ENCODE measurements at places on chromosomes 16 and 17. TPM values are rescaled to one million over a fixed set of nuclear protein-coding genes. Genes with fewer than 3 reads are reported as not detected.

DNA sequence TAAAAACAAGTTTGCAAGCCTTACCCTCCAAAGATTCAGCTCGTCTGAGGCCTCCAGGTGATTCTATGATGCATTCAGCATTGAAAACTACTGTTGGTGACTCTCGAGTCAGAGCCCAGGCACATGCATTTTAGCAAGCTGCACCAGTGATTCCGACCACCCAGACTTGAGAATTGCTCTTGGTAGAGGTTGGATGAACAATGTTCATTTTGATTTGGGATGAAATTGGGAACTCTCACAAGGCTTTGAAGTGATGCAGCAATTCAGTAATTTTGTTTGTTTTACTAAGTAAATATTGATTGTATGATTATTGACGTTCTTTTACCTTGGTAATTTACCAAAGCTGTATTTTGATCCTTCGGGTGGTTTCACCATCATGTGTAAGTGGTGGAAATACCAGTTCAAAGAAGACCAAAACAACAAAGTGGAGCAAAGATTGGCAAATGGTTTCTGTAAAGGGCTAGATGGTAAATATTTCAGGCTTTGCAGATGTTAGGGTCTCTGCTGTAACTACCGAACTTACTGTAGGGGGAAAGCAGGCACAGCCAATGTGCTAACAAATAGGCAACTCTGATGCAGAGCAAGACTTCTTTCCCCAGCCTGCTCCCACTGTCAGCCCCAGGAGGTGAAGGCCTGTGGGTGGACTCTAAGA lies 11.8 kb downstream of the ALDH3A2 start:
- no peaks in the 10 kb centered on the region for H3K27me3 ChIP-seq
- no peak overlapping the region for H3K4me3 ChIP-seq
- DNase-seq, result no peak
- H3K4me1 ChIP-seq, result no peaks in the 10 kb centered on the region
- H3K27ac ChIP-seq, result no peak overlapping the region

DNA sequence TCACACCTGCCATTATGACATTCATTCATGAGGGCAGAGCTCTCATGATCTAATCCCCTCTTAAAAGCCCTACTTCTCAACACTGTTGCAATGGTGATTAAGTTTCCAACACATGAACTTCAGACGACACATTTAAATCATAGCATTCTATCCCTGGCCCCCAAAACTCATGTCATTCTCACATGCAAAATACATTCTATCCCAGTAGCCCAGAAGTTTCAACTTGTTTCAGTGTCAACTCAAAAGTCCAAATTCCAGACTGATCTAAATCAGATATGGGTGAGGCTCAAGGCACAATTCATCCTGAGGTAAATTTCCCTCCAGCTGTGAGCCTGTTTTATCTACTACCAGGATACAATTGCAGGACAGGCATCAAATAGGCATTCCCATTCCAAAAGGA lies 25.2 kb downstream of the LYRM1 start:
- H3K36me3 ChIP-seq, result peaks cover 3% of the 10 kb centered on the region
- no peak overlapping the region for H3K27ac ChIP-seq
- H3K4me3 ChIP-seq, result no peak overlapping the region
- no peaks in the 10 kb centered on the region for H3K27me3 ChIP-seq
- H3K4me1 ChIP-seq, result no peaks in the 10 kb centered on the region

GRCh38 chr16:77221482-77221881 lies 22.3 kb downstream of the SYCE1L start:
- DNase-seq, result no peak
- H3K4me3 ChIP-seq, result no peak overlapping the region
- no peak overlapping the region for H3K27ac ChIP-seq

Gene MED13
- 3.6 TPM for polyA plus RNA-seq

DNA sequence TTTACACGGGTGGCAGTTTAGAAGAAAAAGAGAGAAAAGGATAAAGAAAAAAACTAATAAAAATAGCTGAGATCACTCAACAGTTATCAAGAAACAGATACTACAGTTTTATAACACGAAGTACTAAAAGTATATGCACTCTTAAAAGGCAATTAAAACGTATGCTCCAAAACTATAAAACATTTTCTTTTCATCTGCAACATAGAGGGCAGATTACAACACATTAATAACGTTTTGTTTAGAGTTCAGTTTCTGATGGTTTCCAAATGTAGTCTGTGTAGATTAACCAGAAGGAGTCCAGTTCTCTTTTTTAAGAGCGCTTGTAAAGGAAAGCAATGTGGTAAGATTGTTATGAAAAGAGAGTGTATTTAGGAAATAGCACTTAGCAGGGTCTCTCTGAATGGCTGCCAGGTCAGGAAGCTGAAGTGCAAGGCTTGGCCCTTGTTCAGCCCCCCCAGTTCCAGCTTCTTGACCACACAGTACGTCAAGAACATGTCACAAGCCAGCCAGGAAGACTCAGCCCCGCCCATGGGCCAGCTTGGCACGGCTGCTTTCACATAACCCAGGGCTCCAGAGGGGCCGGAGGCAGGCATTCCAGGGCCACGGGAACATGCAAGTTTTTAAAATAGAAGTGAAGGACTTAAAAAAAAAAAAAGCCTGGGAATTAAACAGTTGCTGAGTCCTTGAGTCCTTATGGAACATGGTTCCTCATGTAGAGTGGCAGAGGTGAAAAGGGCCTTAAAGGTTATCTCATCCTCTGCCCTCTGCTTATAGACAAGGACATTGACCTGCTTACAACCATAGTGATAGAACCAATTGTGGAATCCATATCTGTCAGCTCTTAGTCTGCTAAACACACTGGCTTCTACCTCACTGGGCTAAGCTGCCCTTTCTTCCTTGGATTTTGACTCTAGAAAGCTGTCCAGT lies 147.4 kb upstream of the TBX2 start:
- H3K4me3 ChIP-seq, result no peak overlapping the region
- H3K36me3 ChIP-seq, result no peaks in the 10 kb centered on the region
- no peaks in the 10 kb centered on the region for H3K4me1 ChIP-seq
- no peak overlapping the region for H3K27ac ChIP-seq
- DNase-seq, result no peak
- no peaks in the 10 kb centered on the region for H3K27me3 ChIP-seq

- no peaks in the 10 kb centered on the region for H3K36me3 ChIP-seq
- DNase-seq, result no peak
- H3K27me3 ChIP-seq, result no peaks in the 10 kb centered on the region
These were observed 998 bp upstream of the ABCC3 start for GRCh38 chr17:50633683-50634082.

Gene TNRC6C
- polyA plus RNA-seq, result 7.4 TPM

Gene TBC1D3B
- not detected for polyA plus RNA-seq

Gene HOXB5
- polyA plus RNA-seq, result not detected

DNA sequence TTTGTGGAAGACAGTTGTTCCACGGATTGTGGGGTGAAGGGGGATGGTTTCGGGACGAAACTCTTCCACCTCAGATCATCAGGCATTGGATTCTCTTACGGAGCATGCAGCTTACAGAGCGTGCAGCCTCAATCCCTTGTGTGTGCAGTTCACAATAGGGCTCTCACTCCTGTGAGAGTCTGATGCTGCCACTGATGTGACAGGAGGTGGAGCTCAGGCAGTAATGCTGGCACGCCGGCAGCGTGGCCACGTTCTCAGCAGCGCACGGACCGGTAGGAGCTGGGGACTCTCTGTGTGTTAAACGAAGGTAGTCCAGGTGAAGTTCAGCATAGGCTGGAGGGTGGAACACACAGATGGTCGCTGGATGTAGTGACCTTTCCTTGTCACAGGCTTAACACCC lies 37.8 kb downstream of the SEC14L1 start:
- no peak for DNase-seq
- no peak overlapping the region for H3K4me3 ChIP-seq
- H3K27ac ChIP-seq, result no peak overlapping the region
- H3K36me3 ChIP-seq, result no peaks in the 10 kb centered on the region
- peaks cover 24% of the 10 kb centered on the region for H3K4me1 ChIP-seq
- no peaks in the 10 kb centered on the region for H3K27me3 ChIP-seq

Gene ADAD2
- not detected for polyA plus RNA-seq

Gene NPIPA7
- 0.86 TPM for polyA plus RNA-seq

Gene CIITA
- polyA plus RNA-seq, result 0.12 TPM

Gene C16orf46
- polyA plus RNA-seq, result 0.28 TPM

GRCh38 chr17:16472539-16472938 lies 19.5 kb downstream of the LRRC75A start:
- no peak for DNase-seq
- H3K36me3 ChIP-seq, result no peaks in the 10 kb centered on the region
- H3K27me3 ChIP-seq, result no peaks in the 10 kb centered on the region
- no peaks in the 10 kb centered on the region for H3K4me1 ChIP-seq
- H3K4me3 ChIP-seq, result no peak overlapping the region

Gene MPV17L
- not detected for polyA plus RNA-seq

- H3K36me3 ChIP-seq, result no peaks in the 10 kb centered on the region
- H3K27ac ChIP-seq, result no peak overlapping the region
- no peaks in the 10 kb centered on the region for H3K4me1 ChIP-seq
These were observed 40.0 kb downstream of the ATP2C2 start for GRCh38 chr16:84408314-84408690.

- no peaks in the 10 kb centered on the region for H3K27me3 ChIP-seq
- H3K36me3 ChIP-seq, result peaks cover 1% of the 10 kb centered on the region
- H3K27ac ChIP-seq, result no peak overlapping the region
- H3K4me1 ChIP-seq, result peaks cover 3% of the 10 kb centered on the region
These were observed 75.2 kb upstream of the NOL11 start for GRCh38 chr17:67642488-67642887.

Gene CEMP1
- polyA plus RNA-seq, result 3.7 TPM

DNA sequence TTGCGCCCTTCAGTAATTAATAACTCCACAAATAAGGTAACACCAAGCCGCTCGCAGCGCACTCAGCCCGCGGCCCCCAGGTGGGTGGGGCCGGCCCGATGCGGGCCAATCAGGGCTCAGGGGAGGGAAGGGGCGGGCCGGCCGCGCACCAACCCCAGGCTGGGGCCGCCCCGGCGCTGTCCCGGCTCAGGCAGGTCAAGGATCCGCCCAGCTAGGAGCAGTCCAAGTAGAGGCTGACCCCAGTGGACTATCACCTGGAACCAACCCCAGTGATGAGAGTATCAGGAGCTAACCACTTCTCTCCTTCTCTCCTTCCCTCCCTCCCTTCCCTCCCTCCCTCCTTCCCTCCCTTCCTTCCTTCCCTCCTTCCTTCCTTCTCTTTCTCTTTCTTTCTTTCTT lies 110.8 kb downstream of the C16orf78 start:
- no peak overlapping the region for H3K27ac ChIP-seq
- H3K4me3 ChIP-seq, result no peak overlapping the region
- H3K27me3 ChIP-seq, result no peaks in the 10 kb centered on the region
- DNase-seq, result no peak
- no peaks in the 10 kb centered on the region for H3K4me1 ChIP-seq

DNA sequence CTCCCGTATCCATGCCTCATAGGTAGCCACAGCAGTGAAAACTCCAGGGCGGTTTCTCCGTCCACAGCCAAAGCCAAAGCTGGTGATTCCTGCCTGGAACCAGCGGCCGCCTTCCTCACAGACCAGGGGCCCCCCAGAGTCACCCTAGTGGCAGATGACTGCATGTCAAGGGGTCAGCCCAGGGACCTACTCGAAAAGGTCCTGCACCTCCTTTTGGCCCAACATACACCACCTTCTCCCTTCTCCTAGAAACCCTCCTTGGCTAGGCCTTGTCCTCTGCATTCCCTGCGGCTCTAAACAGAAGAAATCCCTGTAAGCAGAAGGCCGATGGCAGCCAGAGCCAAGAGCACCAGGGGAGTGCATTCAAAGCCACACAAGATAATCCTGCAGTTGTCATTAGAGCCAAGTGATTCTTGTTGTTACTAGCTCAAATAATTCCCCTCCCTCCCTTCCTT lies 6.1 kb downstream of the PRSS36 start:
- H3K27ac ChIP-seq, result no peak overlapping the region
- no peak for DNase-seq
- H3K4me1 ChIP-seq, result peaks cover 6% of the 10 kb centered on the region
- H3K27me3 ChIP-seq, result no peaks in the 10 kb centered on the region
- no peak overlapping the region for H3K4me3 ChIP-seq
- no peaks in the 10 kb centered on the region for H3K36me3 ChIP-seq

Gene CENPX
- polyA plus RNA-seq, result 72.7 TPM

DNA sequence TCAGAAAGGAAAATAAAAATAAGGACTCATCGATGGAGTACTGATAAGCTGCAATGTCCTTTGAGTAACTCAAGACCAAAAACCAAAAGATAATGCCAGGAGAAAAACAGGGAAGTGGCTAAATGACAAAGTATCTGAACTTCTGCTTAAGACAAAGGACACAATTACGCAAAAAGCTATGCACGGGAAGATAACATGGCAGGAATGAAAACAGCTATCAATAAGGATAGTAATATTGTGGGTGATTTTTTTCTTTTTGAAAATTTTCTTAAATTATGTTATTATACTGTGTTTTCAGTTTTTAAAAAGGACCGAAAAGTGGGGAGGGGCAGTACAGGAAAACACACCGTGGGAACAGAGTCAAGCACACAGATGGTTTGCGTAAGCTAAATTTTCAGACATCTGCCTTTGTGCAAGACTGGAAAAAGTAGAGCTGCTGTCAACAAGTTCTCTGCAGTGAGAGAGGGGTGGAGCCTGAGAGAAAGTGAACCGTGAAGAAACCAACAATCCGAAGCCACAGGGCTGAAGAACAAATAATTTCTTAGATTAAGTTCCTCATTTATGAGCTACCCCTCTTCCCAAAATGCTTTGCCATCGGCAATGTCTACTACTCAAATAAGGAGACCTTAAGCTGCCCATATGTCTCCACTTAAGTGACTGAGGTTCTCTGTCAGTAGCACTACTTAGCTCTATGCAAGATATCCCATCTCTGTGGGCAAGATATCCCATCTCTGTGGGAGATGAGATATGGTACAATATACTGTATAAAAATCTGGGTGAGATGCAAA lies 99.9 kb upstream of the CORO6 start:
- H3K36me3 ChIP-seq, result no peaks in the 10 kb centered on the region
- peak; percentile 78 for DNase-seq
- H3K27ac ChIP-seq, result peak overlapping the region; percentile 72
- H3K4me1 ChIP-seq, result peaks cover 56% of the 10 kb centered on the region

GRCh38 chr17:37385474-37385990 lies 9.7 kb downstream of the C17orf78 start:
- H3K27me3 ChIP-seq, result no peaks in the 10 kb centered on the region
- no peak for DNase-seq

Gene DNAH9
- polyA plus RNA-seq, result not detected

DNA sequence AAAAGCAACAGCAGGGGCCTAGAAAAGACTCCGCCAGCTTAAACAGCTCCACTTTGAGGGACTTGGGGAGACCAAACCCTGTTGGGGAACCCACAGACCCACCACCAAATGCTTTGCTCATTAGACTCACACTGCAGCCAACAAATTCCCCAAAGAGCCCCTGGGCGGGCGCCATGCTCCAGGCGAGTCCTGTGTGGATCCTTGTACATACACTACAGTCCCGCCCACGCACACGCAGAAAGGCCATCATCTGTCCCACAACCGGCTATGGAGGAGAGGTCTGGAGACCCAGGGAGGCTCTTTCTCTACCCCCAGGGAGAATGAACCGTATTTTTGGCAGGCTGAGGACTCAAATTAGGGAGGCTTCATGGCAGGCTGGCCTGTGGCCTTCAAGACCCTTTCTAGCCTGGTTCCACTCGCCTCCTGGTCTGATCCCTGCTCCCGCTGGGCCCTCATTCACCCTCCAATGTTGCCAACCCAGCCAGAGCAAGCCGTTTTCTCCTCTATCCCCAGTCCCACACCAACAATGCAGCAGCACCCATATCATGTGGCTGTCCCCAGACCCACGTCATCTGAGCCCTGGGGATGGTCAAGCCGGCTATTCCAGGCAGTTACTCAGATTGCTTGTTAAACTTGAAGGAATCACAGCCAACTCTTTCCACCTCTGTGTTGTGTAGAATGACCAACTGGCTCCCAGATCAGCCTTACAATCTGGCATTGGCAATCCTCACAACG lies 27.2 kb downstream of the ZNF423 start:
- H3K27me3 ChIP-seq, result no peaks in the 10 kb centered on the region
- H3K4me3 ChIP-seq, result no peak overlapping the region
- H3K36me3 ChIP-seq, result no peaks in the 10 kb centered on the region
- no peaks in the 10 kb centered on the region for H3K4me1 ChIP-seq
- no peak for DNase-seq
